ENCODE measurements at places on chromosomes 3 and 15. TPM values are rescaled to one million over a fixed set of nuclear protein-coding genes. Genes with fewer than 3 reads are reported as not detected.

GRCh38 chr3:139309880-139310279 lies 33.9 kb upstream of the MRPS22 start:
- DNase-seq: no peak

- no peak for DNase-seq
These were observed 52.1 kb downstream of the ITGB5 start for GRCh38 chr3:124834723-124835718.

DNA sequence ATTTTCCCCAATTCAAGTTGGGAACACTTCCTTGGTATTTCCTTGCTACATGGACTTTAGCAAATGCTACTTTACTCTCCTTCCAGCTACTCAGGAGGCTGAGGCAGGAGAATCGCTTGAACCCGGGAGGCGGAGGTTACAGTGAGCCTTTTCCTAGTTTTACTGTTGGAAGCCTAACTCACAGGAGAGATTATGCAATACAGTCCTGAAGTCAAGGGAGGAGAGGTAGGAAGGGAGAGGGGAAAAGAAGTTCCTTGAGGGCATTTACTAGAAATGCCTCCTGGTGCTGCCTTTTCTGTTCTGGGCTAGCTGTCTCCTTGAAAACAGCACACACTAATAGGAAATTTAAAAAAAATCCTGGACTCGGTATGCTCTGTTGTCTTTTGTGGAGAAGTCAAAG lies 6.2 kb downstream of the HHLA2 start:
- no peak for DNase-seq

GRCh38 chr3:98733053-98733811 lies 29.9 kb upstream of the ST3GAL6 start:
- DNase-seq: no peak

C3orf22 gene
- total RNA-seq: not detected

BFSP2 gene
- not detected for total RNA-seq

RARRES1 gene
- 9.3 TPM for total RNA-seq

Data from thoracic aorta (tissue), 2 donors.